ENCODE measurements at places on chromosomes 12 and 14.

DNA sequence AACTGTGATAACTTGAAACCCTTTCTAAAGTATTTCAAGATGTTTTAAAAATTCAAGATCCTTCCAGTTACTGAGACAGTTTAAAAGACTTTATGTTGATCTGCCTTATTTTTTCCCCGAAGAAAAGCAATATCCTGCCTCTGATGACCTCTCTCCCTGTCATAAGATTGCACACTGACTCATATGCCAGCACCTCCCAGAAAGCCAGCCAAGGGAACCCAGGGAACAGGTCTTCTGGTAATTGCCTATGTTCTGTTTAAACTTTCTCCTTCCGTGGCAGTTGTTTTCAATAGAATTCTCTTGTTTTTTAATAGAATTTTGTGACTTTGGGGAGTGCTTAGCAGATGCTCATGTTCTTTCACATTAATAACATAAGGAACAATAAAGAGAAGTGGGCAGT is 300.2 kb upstream of the PRKD1 start:
- DNase-seq: no peak

- DNase-seq: no peak
Observed at GRCh38 chr12:123139926-123140675, 10.8 kb downstream of the PITPNM2 start.

- DNase-seq: no peak
Observed at GRCh38 chr12:243381-243780, 19.3 kb downstream of the SLC6A13 start.

GRCh38 chr12:14960548-14961465 is 594 bp downstream of the ARHGDIB start:
- no peak for DNase-seq

GRCh38 chr12:49541140-49541861 is 2.5 kb downstream of the KCNH3 start:
- DNase-seq: no peak

- no peak for DNase-seq
Observed at GRCh38 chr12:12716151-12716792, 896 bp upstream of the CDKN1B start.

DNA sequence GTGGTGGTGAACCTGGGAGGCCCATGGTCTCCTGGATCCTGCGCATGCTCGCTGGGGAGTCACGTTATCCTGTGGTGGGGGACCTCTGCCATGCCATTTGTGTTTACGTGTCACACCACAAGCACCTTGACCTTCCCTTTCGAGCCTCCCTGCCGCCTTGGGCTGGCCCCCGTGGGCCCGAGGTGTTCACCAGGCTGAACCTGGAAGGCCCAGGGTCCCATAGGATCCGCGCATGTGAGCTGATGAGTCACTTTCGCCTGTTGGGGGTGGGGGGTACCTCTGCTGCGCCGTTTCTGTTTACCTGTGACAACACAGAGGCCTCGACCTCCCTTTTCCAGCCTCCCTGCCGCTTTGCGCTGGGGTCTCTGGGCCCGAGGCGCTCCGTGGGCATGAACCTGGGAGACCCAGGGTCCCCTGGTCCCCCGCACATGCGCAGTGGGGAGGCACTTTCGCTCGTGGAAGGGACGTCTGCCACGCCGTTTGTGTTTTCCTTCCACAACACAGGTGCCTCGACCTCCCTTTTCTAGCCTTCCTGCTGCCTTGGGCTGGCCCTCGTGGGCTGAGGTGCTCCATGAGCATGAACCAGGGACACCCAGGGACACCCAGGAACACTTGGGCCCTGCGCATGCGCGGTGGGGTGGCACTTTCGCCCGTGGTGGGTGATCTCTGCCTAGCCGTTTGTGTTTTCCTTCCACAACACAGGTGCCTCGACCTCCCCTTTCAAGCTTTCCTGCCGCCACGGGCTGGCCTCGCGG is 334.1 kb downstream of the ALG10 start:
- no peak for DNase-seq

- DNase-seq: no peak
Observed at GRCh38 chr12:58419196-58419760, 477.9 kb downstream of the ATP23 start.

- no peak for DNase-seq
Observed at GRCh38 chr12:105261010-105261409, 25.0 kb upstream of the APPL2 start.
